ENCODE measurements at places on chromosomes 16 and 17. TPM values are rescaled to one million over a fixed set of nuclear protein-coding genes. Genes with fewer than 3 reads are reported as not detected.

SPATA32 gene
- total RNA-seq, result not detected

TEKT5 gene
- total RNA-seq, result not detected

DECR2 gene
- 5.8 TPM for total RNA-seq

MYH1 gene
- total RNA-seq, result not detected

DNA sequence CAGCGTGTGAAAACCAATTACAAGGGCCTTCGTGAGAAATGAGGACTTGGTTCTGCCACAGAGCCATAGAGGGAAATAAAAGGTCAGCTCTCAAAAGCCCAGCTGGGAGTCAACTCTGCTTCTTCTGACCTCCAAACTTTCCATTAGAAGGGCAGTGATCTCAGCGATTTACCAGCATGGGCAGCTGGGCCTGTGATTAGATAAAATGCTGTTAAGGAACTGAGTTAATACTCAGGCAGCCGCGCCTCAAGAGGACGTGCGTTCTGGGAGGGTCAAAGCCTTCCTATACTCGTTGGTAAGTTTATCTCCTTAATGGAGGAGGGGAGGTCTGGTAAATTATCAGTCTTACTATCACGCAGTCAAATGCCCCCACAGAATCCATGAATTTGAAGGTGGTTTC, 480.2 kb upstream of the ERCC4 start:
- H3K4me3 ChIP-seq, result no peak overlapping the region
- no peaks in the 10 kb centered on the region for H3K4me1 ChIP-seq
- no peak for DNase-seq
- no peak overlapping the region for H3K27ac ChIP-seq
- H3K27me3 ChIP-seq, result no peaks in the 10 kb centered on the region

DNA sequence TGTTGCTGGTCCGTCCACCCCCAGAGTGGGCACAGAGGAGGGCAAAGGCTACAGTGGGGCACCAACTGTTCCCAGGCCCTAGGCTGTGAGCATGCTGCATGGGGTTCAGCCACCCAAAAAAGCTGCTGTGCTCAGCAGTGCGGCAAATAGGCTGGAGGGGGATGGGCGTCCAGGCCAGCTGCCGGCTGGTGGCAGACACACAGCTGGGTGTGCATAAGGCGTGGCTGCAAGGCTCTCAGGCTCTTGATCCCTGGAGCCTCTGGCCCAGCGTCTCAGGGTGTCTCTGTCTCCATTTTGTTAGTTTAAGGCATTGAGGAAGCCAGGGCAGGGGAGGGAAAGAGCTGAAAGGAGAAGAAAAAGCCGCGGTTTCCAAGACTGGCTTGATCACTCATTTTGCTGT, 8.8 kb downstream of the RPL19 start:
- H3K4me3 ChIP-seq, result no peak overlapping the region
- no peak overlapping the region for H3K27ac ChIP-seq
- H3K4me1 ChIP-seq, result peaks cover 11% of the 10 kb centered on the region
- H3K36me3 ChIP-seq, result peaks cover 17% of the 10 kb centered on the region

- no peak for DNase-seq
- H3K4me3 ChIP-seq, result no peak overlapping the region
Observed at GRCh38 chr17:179066-179432, 2.4 kb downstream of the DOC2B start.

DNA sequence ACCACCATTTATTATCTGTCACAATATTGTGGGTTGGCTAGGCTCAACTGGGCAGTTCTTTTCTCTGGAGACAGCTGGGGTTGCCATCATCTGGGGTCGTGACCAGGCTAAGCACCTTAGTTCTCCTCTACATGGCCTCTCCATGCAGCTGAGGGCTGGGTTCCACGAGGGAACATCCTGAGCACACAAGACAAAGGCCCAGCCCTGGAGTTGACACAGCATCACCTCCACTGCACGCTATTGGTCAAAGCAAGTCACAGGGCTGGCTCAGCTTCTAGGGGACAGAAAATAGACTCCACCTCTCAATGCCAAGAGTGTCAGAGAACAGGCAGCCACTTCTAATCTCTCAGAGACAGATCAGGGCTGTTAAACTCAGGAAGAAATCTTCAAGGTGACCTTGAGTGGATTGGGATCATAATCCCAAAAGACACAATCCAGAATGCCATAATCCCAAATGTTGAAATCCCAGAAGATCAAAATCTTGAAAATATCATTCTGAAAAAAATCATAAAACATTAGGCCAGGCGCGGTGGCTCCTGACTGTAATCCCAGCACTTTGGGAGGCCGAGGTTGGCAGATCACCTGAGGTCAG, 13.0 kb upstream of the USP10 start:
- H3K4me1 ChIP-seq, result peaks cover 43% of the 10 kb centered on the region
- H3K4me3 ChIP-seq, result no peak overlapping the region
- no peak overlapping the region for H3K27ac ChIP-seq
- no peak for DNase-seq
- no peaks in the 10 kb centered on the region for H3K36me3 ChIP-seq
- no peaks in the 10 kb centered on the region for H3K27me3 ChIP-seq

DNA sequence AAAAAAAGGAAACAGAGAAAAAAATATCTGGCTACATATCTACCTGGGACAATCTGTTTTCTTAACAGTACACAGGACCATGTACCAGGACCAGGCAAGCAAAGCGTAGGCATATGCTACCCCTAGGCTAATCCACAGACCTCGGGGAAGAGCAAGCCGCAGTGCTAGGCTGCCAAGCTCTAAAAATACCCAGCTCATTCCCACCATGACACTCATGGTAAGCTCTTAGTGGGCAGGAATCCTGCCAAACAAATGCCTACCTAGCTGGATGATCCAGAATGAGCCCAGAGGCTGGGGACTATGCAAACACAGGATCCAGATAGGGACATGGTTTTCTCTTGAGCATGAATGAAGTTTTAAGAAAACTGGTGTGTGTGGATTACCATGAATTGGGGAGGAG, 95.6 kb downstream of the GRIN2A start:
- no peak overlapping the region for H3K4me3 ChIP-seq
- DNase-seq, result no peak
- H3K4me1 ChIP-seq, result no peaks in the 10 kb centered on the region
- no peaks in the 10 kb centered on the region for H3K27me3 ChIP-seq
- H3K27ac ChIP-seq, result no peak overlapping the region

GRCh38 chr16:50326835-50327465, 41.8 kb downstream of the BRD7 start:
- DNase-seq, result peak; percentile 48
- H3K36me3 ChIP-seq, result peaks cover 83% of the 10 kb centered on the region
- H3K27me3 ChIP-seq, result no peaks in the 10 kb centered on the region
- no peak overlapping the region for H3K4me3 ChIP-seq

DNA sequence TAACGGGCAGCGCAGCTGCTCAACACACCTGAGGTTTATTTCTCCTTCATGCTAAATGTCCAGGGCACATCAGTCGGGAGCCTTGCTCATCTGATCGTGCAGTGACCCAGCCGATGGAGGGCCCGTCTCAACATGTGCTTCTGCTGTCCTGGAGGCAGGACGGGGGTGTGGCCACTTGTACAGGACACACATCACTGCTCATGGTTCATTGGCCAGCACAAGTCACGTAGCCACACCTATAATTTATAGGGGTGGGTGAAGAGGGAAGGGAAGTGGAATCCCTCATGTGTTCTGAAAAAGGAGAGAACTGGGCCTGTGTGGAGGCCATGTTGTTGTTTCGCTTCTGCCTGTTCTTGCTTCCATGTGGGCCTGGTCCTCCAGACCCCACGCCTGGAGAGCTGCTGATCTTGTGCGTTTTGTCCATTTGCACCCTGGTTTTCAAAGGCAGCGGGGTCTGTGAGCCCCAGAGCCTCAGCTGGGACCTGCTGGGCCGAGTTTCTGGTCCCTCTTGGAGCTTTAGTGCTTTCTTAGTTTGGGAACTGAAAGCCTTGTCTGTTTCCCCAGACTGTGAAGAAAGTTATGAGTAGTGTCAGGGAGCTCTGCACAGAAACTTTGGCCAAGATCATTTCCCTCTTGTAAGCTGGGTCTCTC, 60.5 kb downstream of the CMIP start:
- H3K4me1 ChIP-seq, result peaks cover 25% of the 10 kb centered on the region
- H3K27ac ChIP-seq, result no peak overlapping the region
- no peaks in the 10 kb centered on the region for H3K27me3 ChIP-seq
- DNase-seq, result no peak

DNA sequence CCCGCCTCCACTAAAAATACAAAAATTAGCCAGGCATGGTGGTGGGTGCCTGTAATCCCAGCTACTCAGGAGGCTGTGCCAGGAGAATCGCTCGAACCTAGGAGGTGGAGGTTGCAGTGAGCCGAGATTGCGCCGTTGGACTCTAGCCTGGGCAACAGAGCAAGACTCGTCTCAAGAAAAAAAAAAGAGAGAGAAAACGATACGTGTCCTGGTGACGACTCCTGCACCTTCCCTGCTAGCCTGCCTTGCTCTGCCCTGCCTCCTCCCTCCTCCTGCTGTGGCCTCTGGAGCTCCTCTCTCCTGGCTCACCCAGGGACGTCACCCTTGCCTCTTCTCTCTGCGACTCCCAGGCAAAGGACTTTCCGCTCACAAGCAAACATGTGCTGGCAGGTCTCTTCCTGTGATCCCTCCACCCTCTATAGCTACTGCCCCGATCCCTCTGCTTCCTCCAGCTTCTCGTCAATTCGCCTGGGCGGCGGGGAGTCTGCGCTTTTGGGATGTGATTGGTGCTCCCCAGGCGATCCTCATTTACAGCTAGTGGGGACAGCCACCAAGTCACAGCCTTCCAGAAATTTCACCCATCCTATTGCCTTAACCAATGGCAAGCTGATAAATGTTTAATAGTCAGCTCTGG, 25.5 kb upstream of the CBX4 start:
- H3K27me3 ChIP-seq, result no peaks in the 10 kb centered on the region
- peaks cover 64% of the 10 kb centered on the region for H3K4me1 ChIP-seq
- peak overlapping the region; percentile 60 for H3K27ac ChIP-seq

- H3K36me3 ChIP-seq, result no peaks in the 10 kb centered on the region
- no peaks in the 10 kb centered on the region for H3K27me3 ChIP-seq
- DNase-seq, result no peak
- no peak overlapping the region for H3K27ac ChIP-seq
- peaks cover 24% of the 10 kb centered on the region for H3K4me1 ChIP-seq
- no peak overlapping the region for H3K4me3 ChIP-seq
Observed at GRCh38 chr16:83550183-83550569, 257.6 kb upstream of the HSBP1 start.

- DNase-seq, result peak; percentile 59
- H3K27ac ChIP-seq, result peak overlapping the region; percentile 62
- H3K36me3 ChIP-seq, result no peaks in the 10 kb centered on the region
- H3K4me1 ChIP-seq, result peaks cover 54% of the 10 kb centered on the region
Observed at GRCh38 chr17:77287432-77288068, 146.8 kb downstream of the SEC14L1 start.

DNA sequence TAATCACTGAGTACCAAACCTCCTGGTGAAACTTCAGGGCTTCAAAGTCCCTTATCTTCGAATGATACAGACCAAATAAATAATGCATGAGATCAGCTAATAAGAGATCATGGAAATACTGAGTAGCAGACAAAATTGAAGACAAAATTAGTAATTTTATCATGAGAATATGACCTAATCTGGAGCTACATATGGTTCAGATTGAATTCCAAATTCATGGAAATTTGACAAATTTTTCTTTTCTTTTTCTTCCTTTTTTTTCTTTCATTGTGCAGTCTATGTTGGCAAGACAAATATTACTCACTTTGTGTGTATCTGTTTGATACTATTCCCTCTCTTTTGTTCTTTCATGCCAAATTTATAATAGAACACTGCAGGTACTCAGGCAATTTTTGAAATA, 218.1 kb upstream of the KCNJ16 start:
- no peaks in the 10 kb centered on the region for H3K27me3 ChIP-seq
- H3K4me1 ChIP-seq, result peaks cover 14% of the 10 kb centered on the region
